ENCODE measurements at places on chromosomes 12 and 14.

- DNase-seq: no peak
These were observed 177.8 kb upstream of the USP15 start for GRCh38 chr12:62082448-62082847.

GRCh38 chr14:63960926-63961567, 108.2 kb downstream of the SYNE2 start:
- DNase-seq: no peak

GRCh38 chr12:53498235-53498630, 1.0 kb downstream of the MAP3K12 start:
- no peak for DNase-seq

DNA sequence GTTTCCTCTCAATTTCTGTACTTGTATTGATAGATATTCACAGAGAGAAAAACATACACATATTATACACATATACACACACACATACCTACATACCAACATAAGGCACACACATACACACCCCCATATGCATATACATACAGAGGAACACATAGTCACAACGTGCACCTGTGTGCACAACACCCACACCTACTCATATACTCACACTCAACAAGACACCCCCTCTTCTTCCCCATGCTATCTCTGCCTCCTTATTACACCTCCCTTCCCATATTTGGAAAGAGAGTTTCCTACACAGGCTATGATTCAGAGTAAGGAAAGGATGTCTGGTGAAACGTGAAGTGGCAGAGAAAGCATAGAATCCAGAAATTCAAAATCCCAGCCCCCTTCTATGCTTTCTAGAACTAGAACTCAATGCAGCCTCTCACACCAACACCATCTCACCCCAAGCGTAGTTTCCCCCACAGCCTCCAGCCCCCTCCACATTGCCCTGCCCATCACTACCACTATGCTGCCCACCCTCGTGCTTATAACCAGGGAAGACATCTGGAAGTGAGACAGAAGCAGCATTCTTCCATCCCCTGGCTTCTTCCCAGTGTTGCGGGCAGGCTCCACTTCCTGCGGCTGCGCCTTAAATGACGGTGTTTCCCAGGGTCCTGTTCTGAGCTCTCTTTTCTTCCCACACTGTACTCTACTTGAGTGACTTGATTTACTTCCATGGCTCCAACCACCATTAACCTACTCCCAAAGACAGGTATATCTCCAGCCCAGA, 2.4 kb downstream of the RNASE8 start:
- no peak for DNase-seq

- DNase-seq: no peak
These were observed 13.9 kb upstream of the NUDT4 start for GRCh38 chr12:93363841-93364297.

GRCh38 chr14:90034835-90035525, 26.8 kb upstream of the KCNK13 start:
- no peak for DNase-seq

DNA sequence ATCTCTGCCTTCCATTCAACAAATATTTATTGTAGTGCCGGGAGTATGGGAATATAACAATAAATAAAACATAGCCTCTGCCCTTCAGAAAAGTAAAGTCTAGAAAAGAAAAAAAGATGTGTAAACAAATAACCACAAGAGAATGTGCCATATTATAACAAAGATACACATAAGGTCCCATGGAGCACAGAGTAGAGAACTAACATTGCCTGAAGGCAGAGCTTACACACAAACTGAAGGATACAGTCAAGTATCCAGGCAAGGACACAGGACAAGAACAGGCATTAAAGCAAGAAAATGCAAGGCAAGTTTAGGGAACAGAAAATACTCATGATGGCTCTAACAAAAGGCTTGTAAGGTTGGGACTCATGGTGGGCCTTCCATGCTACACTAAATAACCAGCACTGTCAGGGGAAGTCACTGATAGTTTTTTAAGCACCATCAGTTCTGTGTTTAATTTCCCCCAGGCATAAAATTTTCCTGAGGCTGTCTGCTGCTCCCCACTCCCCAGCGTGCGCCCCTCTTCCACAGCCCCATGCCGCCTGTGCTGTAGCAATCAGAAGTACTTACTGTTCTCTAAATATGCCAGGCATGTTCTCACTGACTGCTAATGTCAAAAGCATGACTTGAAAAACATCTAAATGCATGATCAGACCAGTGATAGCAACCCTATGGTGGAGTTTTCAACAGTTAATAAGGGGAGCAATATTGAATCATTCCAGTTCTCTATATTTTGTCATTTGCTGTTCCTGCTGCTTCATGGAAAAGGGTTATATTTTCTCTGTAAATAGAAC, 77.8 kb downstream of the ANKS1B start:
- DNase-seq: no peak

- DNase-seq: peak; percentile 19
These were observed 229.7 kb downstream of the TTC6 start for GRCh38 chr14:37824939-37825712.

DNA sequence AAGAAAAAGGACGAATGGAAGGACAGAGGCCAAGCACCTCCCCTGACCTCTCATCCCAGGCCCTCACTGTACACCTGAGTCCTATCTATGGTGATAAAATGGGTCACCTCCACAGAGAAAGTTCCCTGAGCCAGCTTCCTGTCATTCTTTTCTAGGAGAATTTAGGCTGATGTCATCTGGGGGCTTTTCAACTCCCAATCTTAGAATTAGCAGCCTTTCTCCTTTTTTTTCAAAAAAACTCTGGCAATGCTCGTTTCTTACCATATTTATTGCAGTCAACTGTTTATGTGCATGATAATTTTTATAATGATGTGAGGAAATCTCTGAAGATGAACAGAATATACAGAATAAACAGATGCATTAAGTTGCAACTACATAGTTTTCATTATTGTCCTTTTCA, 177.6 kb downstream of the SNAPC1 start:
- DNase-seq: no peak

DNA sequence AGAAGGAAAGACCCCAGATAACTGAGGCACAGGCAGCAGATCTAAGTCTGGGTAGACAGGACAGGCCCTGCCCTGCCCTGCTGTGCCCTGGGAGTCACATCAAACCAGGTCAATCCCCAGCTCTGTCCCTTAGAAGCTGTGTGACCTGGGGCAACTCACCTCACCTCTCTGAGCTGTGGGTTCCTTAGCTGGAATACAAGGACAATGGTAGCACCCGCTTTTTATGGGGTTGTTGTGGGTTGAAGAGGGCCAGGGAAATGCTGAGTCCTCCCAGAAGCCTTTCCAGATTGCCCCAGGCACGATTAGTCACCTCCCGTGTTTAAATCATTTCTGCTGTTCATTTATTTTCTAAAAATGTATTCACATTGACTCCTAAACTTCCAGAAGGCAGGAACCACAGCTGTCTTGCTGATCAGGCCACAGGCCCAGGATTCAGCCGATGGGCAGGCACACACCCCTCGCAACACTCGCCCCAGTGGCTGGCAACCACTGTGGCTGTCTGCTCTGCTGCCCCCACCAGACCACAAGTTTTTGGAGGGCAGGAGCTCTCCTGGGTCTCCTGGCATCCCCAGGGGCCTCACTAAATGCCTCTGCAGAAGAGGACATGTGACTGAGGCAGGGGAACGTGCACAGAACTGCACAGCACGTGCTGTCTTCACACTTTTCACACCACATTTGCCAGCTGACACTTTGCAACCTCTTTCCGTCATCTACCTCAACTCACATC, 3.0 kb downstream of the SELPLG start:
- DNase-seq: no peak

DNA sequence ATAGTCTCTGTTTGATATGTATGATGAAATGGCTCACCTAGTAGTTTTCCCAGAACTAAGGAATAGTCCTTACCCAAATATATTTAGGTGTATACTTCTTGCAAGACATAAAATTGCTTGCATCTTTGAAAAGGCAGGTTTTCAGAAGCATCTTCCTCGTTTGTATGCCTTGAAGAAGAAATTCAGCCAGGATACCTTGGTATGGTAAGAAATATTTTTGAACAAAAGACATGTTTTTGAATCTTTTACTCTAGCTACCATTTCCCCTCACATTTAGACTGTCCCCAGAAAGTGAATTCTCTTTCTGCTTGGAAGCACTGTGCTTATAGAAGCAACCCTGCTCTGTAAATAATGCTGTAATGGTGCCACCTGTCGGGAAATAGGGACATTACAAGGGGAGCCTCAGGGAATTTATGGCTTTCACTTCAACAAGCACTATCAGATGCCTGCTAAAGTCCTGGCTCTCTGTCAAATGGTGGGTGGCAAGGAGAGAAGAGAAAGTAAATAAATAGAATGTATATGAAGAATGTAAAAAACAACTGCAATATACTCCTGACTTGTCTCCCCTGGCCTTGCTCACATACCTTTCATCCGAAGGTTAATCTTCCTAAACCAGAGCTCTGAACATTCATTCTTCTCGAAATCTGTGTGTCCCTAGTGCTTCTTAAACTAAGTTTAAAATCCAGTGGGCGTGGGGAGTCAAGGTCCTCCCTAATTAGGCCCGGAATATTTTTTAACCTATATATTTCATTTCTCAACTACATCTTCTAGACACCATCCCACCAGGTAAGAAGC, 6.1 kb downstream of the CCDC184 start:
- DNase-seq: peak; percentile 64

DNA sequence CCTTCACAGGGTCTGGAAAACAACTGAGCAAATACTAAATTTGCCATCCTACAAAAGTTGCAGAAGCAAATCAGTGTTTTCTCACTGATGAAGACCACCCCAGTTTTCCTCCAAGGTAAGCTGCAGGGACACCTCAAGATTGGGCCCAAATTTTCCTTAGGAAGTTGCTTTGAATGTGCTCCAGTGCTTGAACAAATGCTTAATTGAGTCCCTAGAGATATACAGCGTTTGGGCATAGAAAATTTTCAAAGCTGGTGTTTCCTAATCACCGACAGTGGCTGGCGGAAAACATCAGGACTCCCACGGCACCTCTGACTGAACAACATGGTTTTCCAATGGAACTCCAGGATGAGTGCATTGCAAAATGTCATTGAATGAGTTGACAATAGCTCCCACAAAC, 92.5 kb upstream of the HMGA2 start:
- no peak for DNase-seq

- peak; percentile 77 for DNase-seq
These were observed 31.6 kb downstream of the KCNC2 start for GRCh38 chr12:75177997-75178396.

DNA sequence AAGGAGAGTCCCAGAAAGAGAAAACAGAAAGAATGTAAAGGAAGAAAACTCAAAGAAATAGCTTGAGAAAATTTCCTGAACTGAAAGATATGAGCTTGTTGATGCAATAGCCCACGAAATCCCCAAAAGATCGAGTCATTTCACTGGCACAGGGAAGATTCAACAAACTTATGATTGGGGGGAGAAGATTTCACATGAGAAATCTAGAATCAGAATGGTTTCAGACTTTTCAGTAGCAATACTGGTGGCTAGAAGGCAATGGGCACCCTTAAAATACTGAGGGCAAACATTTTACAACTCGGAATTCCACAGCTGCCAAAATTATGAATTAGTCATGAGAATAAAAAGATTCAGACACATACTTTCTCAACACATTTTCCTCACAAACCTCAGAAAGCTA, 8.9 kb upstream of the KRT7 start:
- no peak for DNase-seq

GRCh38 chr12:49917788-49918173, 14.1 kb upstream of the FAIM2 start:
- no peak for DNase-seq

- no peak for DNase-seq
These were observed 13.1 kb downstream of the COPZ1 start for GRCh38 chr12:54337854-54338650.

GRCh38 chr12:97075161-97075933, 168.3 kb downstream of the NEDD1 start:
- no peak for DNase-seq

DNA sequence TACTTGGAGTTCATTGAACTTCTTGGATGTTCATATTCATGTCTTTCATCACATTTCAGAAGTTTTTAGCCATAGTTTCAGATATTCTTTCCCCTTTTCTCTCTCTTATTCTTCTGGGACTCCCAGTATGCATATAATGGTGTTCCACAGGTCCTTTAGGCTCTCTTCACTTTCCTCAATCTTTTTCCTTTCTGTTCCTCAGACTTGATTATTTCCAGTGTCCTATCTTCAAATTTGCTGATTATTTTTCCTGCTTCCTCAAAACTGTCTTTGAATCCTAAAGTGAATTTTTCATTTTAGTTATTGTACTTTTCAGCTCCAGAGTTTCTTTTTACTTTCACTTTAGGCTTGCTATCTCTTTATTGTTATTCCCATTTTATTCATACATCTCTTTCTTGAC, 8.8 kb upstream of the ZFP36L1 start:
- no peak for DNase-seq

- no peak for DNase-seq
These were observed 82.4 kb downstream of the ARF6 start for GRCh38 chr14:49975276-49975675.

DNA sequence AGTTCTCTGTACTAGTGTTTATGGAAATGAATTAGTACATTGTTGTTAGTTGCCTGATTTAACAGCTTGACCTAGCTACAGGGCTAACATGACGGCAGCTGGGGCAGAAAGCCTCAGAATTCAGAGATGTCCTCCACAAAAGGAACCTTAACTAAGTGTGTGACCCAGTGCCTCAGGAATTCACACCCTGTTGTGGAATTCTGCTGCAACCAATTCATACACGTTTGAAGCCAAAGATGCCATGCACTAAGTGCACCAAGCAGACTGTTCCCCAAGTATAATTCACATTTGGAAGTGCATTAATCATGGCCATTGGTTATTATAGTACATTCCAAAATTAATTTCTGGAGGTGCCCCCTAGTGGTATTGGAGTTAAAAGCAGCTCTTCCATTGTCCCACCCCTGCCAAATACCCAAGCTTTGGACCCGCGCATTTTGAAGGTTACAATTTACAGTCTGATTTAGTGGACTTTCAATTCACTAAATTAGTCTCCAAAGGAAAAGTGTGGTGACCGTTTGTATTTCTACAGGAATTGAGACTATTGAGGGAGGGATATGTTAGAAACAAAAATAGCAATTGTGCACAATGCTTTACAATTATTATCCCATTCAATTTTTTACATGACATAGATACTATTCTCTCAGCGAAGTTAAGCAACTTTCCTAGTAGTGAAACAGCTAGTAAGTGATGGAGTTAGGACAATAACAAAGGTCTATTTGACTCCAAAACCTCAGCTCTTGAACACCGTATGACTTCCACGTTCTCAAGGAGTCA, 85.9 kb downstream of the PAX9 start:
- DNase-seq: peak; percentile 14

- DNase-seq: no peak
These were observed 28.3 kb upstream of the PPP2R5C start for GRCh38 chr14:101733211-101733610.

- no peak for DNase-seq
These were observed 372.8 kb upstream of the PRICKLE1 start for GRCh38 chr12:42962384-42962783.
